ENCODE measurements at places on chromosomes 7 and 10. TPM values are rescaled to one million over a fixed set of nuclear protein-coding genes. Genes with fewer than 3 reads are reported as not detected.

GRCh38 chr7:53661645-53662217 lies 626.3 kb downstream of the POM121L12 start:
- no peak for DNase-seq

PILRA gene
- total RNA-seq: not detected

GRCh38 chr10:77392236-77392721 lies 245.3 kb downstream of the KCNMA1 start:
- peak; percentile 70 for DNase-seq

DNA sequence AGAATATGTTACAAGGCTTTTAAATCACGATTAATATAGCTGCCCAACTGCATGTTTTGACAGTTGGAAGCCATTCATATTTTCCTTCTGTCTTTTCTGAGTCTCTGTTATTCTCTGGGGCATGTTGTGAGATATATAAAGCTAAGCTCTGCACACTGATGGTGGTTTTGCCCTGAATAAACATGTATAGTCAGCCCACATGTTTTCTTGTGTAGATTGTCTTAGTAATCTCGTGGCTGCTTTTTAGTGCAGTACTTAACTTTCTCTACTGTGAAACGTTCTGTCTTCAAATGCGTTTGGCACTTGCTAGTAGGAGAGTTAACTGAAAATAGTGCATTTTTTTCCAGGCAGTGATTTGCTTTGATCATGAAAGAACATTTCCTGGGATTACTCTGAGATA lies 268.5 kb downstream of the DNAJB9 start:
- DNase-seq: no peak

DNA sequence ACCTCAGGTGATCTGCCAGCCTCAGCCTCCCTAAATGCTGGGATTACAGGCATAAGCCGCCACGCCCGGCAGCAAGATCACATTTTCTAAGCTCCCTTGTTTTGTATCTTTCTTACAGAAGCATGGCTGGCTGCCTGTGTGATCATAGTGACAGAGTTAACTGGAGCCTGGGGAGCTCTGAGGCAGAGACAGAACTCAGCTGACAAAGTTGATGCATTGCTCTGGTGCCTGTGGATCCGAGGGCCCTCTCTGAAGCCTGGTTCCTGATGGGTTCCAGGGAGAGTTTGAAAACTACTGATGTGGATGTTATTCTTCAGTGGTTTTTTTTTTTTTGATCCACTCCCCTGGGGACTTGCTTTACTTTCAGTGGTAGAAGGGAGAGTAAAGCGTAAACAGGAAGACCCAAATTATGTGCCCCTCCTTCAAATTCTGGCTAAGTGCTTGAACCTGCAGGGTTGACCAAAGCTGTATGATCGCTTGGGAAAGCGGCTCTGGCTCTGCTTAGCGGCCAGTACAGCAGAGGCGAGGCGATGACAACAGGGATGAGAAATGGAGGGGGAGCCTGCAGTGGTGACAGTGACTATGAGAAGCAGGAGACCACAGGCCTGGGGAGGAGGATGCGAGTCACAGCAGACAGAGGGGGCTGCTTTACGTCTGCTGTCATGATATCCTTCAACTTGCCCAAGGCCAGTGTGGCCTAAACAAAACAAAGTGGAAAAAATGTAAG lies 6.8 kb upstream of the EFCAB10 start:
- no peak for DNase-seq

DNA sequence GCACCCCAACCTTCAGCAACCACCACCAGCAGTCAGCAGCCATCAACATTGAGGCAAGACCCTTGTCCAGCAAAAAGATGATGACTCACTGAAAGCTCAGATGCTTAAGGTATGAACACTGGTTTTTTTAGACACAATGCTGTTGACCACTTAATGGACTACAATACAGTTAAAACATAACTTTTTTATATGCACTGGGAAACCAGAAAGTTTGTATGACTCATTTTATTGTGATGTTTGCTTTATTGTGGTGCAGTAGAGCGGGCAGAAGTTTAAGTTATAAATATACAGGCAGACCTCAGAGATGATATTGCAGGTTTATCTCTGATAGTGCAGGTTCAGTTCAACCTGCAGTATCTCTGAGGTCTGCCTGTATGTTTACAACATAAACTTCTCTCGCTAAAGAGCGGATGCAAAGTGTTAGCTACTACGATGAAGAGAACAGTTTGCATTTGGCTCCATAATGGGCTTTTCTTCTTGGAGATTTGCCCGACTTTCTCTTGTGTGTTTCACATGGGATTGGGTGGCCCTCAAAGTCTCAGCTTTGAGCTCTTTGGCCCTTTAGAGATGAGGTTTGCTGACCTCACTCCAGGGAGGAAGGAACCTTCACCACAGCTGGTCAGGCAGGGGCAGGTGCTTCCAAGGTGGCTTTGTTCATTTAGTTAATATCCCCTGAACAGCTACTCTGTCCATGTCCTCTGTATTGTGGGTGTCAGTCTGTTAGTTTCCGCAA lies 84.4 kb upstream of the SHH start:
- DNase-seq: no peak

DNA sequence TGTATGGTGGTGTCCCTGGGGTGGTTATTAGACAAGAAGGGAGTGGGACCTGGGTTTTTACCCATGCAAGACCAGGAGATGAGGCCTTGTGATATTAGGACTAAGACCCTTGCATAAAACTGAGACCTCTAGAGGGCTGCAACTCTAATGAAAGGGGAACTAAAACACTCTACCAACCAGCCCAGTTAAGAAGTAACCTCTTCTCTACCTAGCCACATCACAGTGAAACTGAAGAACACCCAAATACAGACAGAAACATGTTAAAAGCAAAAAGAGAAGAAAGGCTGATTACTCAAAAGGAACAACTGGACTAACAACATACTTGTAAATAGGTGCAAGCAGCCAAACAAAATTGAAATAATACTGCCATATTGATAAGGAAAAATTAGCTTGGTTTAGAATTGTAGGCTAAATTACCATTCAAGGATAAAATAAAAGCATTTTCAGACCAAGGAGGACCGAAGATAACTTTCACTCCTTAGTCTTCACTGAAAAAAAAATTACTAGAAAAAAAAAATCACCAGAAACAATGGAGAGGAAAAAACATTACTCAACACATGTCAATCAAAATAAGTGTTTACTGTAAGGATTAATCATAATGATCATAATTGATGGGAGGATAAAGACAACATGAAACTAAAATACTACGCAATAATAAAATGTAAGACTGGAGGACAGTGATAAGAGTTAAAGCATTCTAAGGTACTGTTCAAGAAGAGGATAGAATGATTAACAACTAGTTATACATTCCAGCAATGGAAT lies 27.6 kb downstream of the ERLIN1 start:
- no peak for DNase-seq

- no peak for DNase-seq
Measured at GRCh38 chr7:111392294-111392693, 170.0 kb downstream of the IMMP2L start.

GRCh38 chr7:108911016-108911415 lies 341.3 kb downstream of the DNAJB9 start:
- no peak for DNase-seq

DNA sequence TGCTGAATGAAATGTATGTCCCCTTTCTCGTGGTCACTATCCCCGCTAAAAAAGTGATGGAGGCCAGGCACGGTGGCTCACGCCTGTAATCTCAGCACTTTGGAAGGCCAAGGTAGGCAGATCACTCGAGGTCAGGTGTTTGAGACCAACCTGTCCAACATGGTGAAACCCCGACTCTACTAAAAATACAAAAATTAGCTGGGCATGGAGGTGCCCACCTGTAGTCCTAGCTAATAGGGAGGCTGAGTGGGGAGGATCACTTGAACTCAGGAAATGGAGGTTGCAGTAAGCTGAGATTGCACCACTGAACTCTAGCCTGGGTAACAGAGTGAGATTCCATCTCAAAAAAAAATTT lies 91.4 kb upstream of the MKLN1 start:
- DNase-seq: no peak

DNA sequence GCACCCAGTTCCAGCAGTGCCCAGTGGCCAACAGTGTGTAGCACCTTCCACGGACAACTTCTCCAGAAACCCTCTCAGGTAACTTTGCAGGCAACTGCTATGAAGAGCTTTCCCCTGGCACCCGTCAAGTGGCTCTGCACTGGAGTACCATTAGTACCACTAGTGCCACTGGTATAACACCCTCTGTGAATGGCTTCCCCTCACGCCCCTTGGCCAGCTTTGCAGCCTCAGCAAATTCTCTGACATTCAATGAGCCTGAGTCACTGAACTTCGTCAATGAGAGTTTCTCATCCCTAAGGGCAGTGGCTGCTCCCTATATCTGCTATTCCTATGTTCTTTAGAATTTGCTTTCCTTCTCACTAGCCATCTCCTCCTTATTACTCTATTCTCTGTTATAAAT lies 7.6 kb upstream of the HERPUD2 start:
- peak; percentile 21 for DNase-seq

PVRIG gene
- not detected for total RNA-seq

DNA sequence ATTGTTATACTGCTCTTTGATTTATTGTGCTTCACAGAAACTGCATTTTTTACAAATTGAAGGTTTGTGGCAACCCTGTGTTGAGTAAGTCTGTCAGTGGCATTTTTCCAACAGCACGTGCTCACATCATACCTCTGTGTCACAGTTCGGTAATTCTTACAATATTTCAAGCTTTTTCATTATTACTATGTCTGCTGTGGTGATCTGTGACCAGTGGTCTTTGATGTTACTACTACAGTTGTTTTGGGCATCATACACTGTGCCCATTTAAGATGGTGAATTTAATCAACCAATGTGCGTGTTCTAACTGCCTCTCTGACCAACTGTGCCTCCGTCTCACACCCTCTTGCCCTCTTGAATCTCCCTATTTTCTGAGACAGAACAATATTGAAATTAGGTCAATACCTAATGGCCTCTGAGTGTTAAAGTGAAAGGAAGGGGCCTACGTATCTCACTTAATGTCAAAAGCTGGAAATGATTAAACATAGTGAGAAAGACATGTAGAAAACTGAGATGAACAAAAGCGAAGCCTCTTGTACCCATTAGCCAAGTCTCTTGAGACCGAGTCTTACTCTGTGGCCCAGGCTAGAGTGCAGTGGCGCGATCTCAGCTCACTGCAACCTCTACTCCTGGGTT lies 20.2 kb upstream of the ASL start:
- no peak for DNase-seq

IL2RA gene
- not detected for total RNA-seq

- DNase-seq: no peak
Measured at GRCh38 chr10:7340179-7340874, 70.5 kb downstream of the SFMBT2 start.

GIMAP5 gene
- not detected for total RNA-seq

GRCh38 chr7:105307163-105307672 lies 81.5 kb downstream of the SRPK2 start:
- no peak for DNase-seq

DNA sequence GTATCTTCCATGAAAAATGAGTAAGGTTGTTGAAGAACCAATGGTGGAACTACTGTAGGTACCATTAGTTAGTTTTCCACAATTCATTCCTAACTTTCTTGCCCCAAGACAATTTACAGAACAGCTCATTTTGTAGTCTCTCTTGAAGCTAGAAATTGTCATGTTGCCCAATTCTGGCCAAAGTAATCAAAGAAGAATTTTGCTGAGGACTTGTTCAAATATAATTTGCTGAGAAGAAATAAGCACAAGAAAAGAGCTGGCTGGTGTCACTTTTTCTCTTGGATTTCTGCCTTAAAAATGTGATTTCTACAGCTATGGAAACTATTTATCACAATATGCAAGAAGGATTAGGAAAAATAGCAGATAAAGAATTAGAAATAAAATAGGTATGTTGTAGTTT lies 199.2 kb upstream of the SEMA3A start:
- DNase-seq: no peak

GRCh38 chr7:149821191-149822148 lies 16.7 kb upstream of the ZNF862 start:
- no peak for DNase-seq

DNA sequence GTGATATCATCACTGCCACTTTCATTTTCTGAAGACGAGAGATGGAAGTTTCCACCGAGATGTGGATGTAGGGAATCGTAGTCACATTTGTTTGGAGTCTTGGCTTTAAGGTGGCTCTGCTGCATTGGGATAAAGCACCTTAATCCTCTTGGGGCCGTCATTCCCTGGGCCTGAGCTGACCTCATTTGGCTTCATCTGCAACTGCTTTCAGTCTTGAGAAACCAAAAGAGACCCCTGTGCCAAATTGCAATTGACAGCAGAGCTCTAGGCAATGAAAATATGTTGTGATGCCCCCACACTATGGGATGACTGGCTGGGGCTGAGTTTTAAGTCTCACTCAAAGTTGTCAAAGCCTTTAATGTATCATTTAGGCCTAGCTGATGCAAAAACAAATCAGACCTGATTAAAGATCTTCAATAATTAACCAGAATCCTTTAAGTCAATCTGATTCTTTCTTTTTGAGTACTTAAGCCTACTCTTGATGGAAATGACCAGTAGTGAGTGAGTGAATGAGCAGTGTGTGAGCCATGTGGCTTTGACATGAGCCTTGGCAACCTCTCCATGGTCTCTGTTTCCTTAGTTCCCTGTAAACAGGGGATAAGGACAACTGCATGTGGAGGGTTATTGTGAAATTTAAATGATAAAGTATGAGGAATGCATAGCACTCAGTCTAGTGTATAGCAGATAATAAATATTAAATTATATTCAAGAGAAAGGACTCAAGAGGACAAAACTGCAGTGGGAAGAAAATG lies 155.0 kb downstream of the BMPER start:
- DNase-seq: peak; percentile 78

DNA sequence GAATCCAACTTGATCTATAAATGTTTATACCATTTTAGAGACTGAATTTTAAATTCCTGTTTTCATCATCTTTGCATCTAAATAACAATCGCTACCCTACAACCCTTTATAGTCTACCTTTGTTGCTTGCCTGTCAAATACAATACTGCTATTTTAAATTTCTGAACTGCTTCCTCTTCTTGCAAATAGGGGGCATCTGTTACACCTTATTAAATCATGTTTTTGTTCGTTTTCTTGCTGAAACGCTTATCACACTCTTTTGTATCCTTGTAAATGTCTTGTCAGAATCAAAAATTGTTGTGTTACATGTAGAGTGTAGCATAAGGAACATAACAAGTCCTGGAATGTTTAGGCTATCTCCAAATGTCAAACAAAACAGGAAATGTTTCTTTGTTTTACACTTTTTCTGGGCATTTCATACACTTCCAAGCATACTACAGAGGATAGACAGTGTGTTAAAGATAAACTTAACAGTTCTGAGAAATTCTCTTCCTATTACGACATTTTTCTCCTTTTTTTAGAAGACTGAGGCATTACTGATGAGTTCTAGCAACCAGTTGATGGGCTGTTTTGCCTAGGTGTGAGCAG lies 281.3 kb downstream of the GPR158 start:
- no peak for DNase-seq

GRCh38 chr7:118245267-118246040 lies 20.9 kb downstream of the ANKRD7 start:
- no peak for DNase-seq

SLC29A3 gene
- 0.39 TPM for total RNA-seq

- DNase-seq: peak; percentile 56
Measured at GRCh38 chr7:73879977-73880681, 19.2 kb downstream of the TMEM270 start.

DNA sequence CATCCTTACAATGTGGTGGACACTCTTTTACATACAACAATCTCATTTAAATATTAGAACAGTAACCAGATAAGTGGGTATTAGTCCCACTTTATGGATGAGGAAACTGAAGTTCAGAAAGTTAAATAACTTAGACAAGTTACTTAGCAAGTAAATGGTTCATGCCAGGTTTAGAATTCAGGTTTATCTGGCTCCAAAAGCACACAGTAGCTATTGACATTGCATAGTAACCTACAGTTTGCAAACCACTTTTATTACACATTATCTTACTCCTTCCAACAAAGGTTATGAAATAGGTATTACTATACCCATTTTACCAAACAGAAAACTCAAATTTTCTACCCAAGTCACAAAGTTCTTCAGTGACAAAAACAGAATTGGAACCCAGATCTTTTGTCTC lies 19.7 kb upstream of the NKX2-3 start:
- no peak for DNase-seq

SH2D4B gene
- total RNA-seq: 0.10 TPM

FAM180A gene
- total RNA-seq: 6.4 TPM
